ENCODE measurements at places on chromosomes 11 and 22.

- DNase-seq, result no peak
Measured at GRCh38 chr11:116558504-116559211, 214.1 kb downstream of the BUD13 start.

- peak; percentile 48 for DNase-seq
Measured at GRCh38 chr11:123304828-123305466, 109.9 kb upstream of the CLMP start.

GRCh38 chr11:64839335-64839734 is 5.1 kb downstream of the CDC42BPG start:
- no peak for DNase-seq

GRCh38 chr11:46461461-46461927 is 69.9 kb upstream of the CHRM4 start:
- no peak for DNase-seq

DNA sequence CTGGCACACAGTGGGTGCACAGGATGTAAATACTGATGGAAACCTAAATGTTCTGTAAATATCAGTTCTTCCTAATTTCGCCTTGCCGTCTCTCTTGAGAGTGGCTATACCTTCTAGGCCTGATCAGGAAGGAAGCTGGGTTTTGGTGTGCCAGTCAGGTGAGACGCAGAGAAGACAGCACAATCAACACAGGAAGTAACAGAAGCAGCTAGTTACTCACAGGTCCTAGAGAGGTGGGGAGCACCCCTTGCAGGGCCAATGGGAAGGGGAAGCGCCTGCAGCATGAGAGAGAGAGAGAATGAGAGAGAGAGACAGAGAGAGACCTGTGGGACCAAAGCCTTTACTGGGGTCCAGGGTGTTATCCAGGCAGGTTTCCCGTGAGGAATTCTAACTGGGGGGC is 80.8 kb downstream of the FBLN1 start:
- DNase-seq, result no peak

DNA sequence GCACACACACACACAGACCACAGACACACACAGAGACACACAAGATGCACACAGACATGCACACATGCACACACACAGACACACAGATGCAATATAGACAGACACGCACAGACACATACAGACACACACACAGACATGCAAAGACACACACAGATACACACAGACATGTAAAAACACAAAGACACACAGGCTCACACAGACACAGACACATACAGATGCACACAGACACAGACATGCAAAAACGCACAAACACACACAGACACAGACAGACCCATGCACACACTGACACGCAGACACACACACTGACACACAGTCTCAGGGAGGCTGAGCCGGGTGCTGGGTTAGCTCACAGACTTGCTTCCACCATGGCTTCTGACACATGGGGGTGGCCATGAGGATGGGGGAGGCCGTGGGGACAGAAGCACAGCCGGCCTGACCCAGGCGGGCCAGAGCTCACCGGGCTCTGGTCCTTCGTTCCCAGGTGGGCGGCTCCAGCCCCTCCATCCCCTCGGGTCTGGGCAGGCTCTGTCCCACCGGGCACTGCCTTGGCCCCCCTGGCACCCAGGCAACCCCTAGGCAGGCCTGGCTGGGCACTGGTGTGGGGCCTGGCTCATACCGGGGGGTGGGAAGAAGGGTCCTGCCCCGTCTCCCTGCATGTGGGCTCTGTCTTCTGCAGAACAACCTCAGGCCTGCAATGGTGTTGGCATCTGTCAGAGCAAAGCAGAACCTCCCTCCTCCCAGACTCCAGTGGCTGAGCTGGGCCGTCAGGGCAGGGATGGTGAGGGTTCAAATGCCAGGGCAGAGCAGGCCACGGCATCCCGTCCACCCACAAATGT is 1489.5 kb downstream of the BRD1 start:
- no peak for DNase-seq

GRCh38 chr22:17390087-17390486 is 20.8 kb downstream of the CECR2 start:
- no peak for DNase-seq

GRCh38 chr11:116997071-116997470 is 101.2 kb downstream of the SIK3 start:
- no peak for DNase-seq

- DNase-seq, result no peak
Measured at GRCh38 chr11:27904358-27905055, 203.4 kb downstream of the KIF18A start.

- DNase-seq, result no peak
Measured at GRCh38 chr11:130603335-130603906, 155.0 kb downstream of the ADAMTS15 start.
